RPMI8226 (cell line): ENCODE measurements at places on chromosomes 6 and 20.
A peak's percentile ranks its signal among the peaks of the same experiment; 100 is the strongest.

DNA sequence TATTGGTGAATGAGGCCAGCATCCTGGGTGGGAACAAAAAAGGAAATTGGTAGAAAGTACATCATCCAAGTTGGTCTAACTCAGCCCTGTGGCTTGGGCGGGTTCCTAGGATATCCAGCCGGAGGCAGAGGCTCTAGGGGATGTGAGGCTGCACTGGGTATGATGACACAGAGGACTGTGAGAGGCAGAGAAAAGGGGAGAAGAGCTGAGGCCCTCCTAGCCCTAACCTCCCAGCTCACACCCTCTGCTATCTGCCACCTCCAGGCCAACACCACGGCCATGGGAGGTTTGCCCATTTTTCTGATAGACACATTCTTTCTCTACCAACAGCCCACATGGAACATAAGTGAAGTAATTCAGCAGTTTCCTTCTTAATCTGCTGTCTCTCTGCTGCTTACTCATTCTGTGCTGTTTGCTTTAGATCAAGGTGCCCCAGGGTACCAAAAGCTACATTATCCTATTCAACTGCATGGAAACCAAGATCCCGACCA is 284.4 kb downstream of the ESR1 start:
- no peak for DNase-seq

DNA sequence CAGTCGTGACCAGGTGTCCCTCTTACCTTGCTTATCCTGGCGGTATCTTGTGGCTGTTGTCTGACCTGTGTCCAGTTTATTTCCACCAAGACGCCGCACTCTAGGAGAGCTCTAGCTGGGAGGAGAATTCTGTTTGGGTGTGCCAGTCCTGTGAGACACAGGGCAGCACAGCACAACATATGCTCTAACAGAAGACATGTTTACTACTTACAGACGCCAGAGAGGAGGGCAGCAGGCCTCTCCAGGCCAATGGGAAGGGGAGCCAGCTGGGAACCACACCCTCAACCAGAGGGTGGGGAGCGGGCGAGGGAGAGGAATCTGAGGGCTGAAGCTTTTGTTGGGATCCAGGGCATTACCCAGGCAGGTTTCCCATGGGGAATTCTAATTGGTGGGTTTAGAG is 25.2 kb upstream of the FERMT1 start:
- DNase-seq: no peak

GRCh38 chr20:63979557-63980316 is at the start of gene SAMD10:
TSS of gene SAMD10 (minus strand) at chr20:63979642. CDS start at chr20:63979467, 175 bp downstream.
- DNase-seq: peak; percentile 88

- no peak for DNase-seq
These were observed 173.9 kb downstream of the DHX35 start for GRCh38 chr20:39135885-39136544.

GRCh38 chr6:80223743-80224212 is 117.3 kb downstream of the BCKDHB start:
- no peak for DNase-seq
